ENCODE measurements at places on chromosomes 6 and 20. TPM values are rescaled to one million over a fixed set of nuclear protein-coding genes. Genes with fewer than 3 reads are reported as not detected.
A peak's percentile ranks its signal among the peaks of the same experiment; 100 is the strongest.

The DZANK1 gene
- polyA plus RNA-seq: 0.74 TPM

- H3K27me3 ChIP-seq: no peaks in the 10 kb centered on the region
- H3K4me3 ChIP-seq: no peak overlapping the region
- no peak for DNase-seq
Observed at GRCh38 chr6:2404211-2404929, 159.0 kb upstream of the GMDS start.

- no peak for DNase-seq
- no peak overlapping the region for H3K27ac ChIP-seq
- no peaks in the 10 kb centered on the region for H3K36me3 ChIP-seq
- peaks cover 9% of the 10 kb centered on the region for H3K4me1 ChIP-seq
Observed at GRCh38 chr20:1964659-1965405, 29.0 kb downstream of the PDYN start.

- DNase-seq: no peak
- H3K27ac ChIP-seq: no peak overlapping the region
- peaks cover 29% of the 10 kb centered on the region for H3K4me1 ChIP-seq
- no peak overlapping the region for H3K4me3 ChIP-seq
- no peaks in the 10 kb centered on the region for H3K36me3 ChIP-seq
Observed at GRCh38 chr6:441126-441920, 49.8 kb downstream of the IRF4 start.

The HTR1B gene
- polyA plus RNA-seq: not detected

The C20orf204 gene
- polyA plus RNA-seq: not detected

The IL17A gene
- polyA plus RNA-seq: not detected

GRCh38 chr20:20211274-20211987, 156.5 kb upstream of the INSM1 start:
- H3K4me1 ChIP-seq: no peaks in the 10 kb centered on the region
- no peaks in the 10 kb centered on the region for H3K36me3 ChIP-seq
- DNase-seq: no peak

The TMEM151B gene
- polyA plus RNA-seq: not detected

GRCh38 chr6:107864226-107865127, 40.4 kb upstream of the SCML4 start:
- no peak overlapping the region for H3K4me3 ChIP-seq
- H3K4me1 ChIP-seq: no peaks in the 10 kb centered on the region
- DNase-seq: no peak
- H3K27ac ChIP-seq: no peak overlapping the region

DNA sequence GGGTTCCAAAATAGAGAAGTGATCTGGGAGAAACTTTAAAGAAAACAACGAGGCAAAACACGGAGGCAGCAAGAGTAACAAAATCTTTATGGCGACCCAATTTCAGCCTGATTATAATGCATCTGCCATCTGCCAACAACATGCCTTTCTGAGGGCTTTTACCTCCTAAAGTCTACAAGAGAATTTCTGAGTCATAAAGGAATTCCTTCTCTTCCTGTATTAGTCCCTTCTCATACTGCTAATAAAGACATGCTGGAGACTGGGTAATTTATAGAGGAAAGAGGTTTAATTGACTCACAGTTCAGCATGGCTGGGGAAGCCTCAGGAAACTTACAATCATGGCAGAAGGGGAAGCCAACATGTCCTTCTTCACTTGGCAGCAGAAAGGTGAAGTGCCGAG, 226.6 kb downstream of the HACE1 start:
- no peak overlapping the region for H3K4me3 ChIP-seq
- H3K27ac ChIP-seq: no peak overlapping the region
- no peaks in the 10 kb centered on the region for H3K36me3 ChIP-seq
- no peak for DNase-seq

DNA sequence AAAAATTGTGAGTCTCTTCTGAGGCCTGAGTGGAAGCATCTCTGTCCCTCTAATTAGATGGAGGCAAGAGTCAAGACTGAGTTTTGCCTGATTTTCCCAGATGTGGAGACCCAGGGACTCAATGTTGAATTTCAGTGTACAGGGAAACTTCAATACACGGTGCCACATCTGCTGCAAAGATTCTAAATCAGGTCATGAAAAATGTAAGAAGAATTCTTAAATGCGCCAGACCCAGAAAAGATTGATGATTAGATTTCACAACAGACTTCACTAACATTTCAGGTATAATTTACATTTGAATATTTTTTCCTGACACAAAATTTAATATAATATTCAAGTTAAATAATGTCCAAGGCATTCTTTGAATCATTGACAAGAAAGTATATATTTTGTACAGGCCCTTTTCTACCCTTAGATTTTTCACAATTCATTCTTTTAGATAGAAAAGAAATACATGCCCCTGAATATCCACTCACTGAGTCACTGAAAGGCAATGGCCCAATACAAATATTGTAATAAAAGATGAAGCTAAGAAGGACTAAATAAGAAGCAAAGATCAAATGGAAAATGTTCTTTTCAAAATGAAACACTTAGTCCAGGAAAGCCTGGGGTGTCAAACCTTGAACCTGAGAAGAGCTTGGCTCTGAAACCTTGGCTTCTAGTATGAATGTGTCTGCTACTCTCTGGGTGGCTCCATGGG, 18.2 kb upstream of the HDGFL1 start:
- H3K27ac ChIP-seq: no peak overlapping the region
- H3K27me3 ChIP-seq: no peaks in the 10 kb centered on the region
- no peaks in the 10 kb centered on the region for H3K4me1 ChIP-seq
- H3K36me3 ChIP-seq: no peaks in the 10 kb centered on the region
- no peak for DNase-seq

The MCHR2 gene
- polyA plus RNA-seq: not detected

GRCh38 chr20:32984196-32984595, 20.0 kb downstream of the SUN5 start:
- no peaks in the 10 kb centered on the region for H3K36me3 ChIP-seq
- no peak overlapping the region for H3K4me3 ChIP-seq
- no peak overlapping the region for H3K27ac ChIP-seq
- H3K4me1 ChIP-seq: peaks cover 10% of the 10 kb centered on the region
- DNase-seq: no peak

DNA sequence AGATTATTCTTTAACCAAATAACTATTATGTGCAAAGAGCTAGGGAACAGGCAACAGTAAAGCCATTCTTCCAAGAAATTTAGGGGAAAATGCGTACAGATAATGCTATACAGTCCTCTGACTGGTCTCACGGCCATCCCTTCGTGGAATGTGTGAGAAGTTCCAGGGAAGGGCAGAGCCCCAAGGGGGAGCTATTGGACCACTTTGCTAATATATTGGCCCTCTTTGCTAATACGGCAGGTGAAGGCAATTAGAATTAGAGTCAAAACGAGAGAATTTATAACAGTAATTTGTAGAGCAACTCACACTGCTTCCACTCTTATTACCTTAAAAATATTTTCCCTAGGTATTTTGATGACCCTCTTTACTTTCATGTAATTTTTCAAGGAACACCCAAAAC, 140.4 kb downstream of the IMPG1 start:
- no peaks in the 10 kb centered on the region for H3K36me3 ChIP-seq
- no peak overlapping the region for H3K4me3 ChIP-seq
- H3K27me3 ChIP-seq: peaks cover 40% of the 10 kb centered on the region
- no peak overlapping the region for H3K27ac ChIP-seq
- peaks cover 8% of the 10 kb centered on the region for H3K4me1 ChIP-seq

The OTOR gene
- polyA plus RNA-seq: not detected

DNA sequence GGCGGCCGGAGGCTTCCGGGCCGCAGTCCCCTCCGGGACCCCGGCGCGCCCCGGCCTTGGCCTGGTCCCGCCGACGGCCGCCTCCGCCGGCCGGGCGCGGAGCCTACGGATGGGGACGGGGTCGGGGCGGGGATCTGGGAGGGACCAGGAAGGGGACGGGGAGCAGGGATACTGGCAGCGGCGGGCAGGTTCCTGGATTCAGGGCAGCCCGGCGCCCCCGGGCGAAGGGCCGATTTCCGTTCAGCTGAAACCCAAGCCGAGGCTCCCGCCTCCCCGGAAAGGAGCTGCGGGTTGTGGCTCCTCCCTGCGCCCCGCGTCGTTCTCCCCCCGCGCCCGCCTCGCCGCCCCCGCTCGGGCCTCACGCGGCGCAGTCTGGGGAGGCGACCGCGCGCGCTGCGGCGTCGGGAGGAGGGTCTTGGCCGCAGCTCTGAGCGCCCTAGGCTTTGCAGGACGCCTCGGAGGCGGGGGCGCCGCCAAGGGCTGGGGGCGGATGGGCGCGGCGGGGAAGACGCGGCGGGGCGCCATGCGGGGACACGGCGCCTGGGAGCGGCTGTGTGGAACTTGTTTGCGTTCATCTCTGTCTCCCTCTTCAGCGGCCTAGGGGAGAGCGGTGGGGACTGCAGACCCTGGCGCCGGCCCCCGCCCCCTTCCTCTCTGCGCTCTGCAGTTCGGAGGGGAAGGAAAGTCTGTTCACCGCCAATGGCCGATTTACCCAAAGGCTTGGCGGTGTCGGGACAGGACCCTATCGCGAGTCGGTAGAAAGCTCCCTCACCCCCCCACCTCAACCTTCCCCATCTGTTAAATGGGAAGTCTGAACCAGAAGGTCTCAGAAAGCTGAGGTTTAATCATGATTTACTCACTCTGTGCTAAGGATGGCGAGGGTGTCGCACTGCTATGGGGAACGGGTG, 22.7 kb upstream of the TMEM181 start:
- H3K4me3 ChIP-seq: peak overlapping the region; percentile 72
- peaks cover 2% of the 10 kb centered on the region for H3K4me1 ChIP-seq
- DNase-seq: peak; percentile 14
- no peak overlapping the region for H3K27ac ChIP-seq

- H3K27me3 ChIP-seq: peaks cover 2% of the 10 kb centered on the region
- H3K4me3 ChIP-seq: no peak overlapping the region
Observed at GRCh38 chr6:146898069-146898887, 299.5 kb downstream of the ADGB start.

DNA sequence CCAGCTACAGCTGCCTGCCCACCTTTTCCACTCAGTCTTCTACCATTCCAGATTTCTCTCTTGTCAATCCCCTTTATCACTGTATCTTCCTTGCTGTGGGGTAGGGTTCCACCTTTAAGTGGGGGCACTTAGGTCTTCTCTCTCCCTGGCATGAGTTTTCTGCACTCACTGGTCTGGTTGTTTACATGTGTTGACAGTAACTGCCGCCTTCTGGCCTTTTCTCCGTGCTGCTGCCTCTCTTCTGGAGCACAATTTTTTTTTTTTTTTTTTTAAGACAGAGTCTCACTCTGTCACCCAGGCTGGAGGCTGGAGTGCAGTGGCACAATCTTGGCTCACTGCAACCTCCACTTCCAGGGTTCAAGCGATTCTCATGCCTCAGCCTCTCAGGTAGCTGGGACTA, 12.0 kb downstream of the RNF114 start:
- no peak overlapping the region for H3K27ac ChIP-seq
- no peaks in the 10 kb centered on the region for H3K27me3 ChIP-seq
- no peak for DNase-seq
- H3K4me3 ChIP-seq: no peak overlapping the region
- peaks cover 1% of the 10 kb centered on the region for H3K4me1 ChIP-seq

DNA sequence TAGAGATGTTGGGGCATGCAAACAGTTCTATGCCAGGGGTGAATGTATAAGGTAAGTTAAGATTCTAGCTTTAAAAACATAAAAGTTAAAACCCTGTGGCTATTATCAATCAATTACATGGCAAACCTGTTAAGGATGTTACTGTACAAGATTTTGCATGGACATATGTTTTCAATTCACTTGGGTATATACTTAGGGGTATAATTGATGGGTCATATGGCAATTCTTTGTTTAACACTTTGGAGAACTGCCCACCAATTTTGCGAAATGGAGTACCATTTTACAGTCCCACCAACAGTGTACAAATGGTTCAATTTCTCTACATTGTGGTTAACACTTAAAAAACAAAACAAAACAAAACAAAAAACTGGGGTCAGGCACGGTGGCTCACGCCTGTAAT, 9.4 kb upstream of the NCOA3 start:
- H3K4me3 ChIP-seq: no peak overlapping the region
- DNase-seq: no peak
- H3K36me3 ChIP-seq: no peaks in the 10 kb centered on the region
- peak overlapping the region; percentile 48 for H3K27ac ChIP-seq
- peaks cover 33% of the 10 kb centered on the region for H3K4me1 ChIP-seq

GRCh38 chr6:39061182-39061581, 12.6 kb downstream of the GLP1R start:
- peaks cover 22% of the 10 kb centered on the region for H3K27me3 ChIP-seq
- no peak overlapping the region for H3K4me3 ChIP-seq
- peaks cover 2% of the 10 kb centered on the region for H3K4me1 ChIP-seq
- no peak overlapping the region for H3K27ac ChIP-seq

The PRKN gene
- polyA plus RNA-seq: 2.2 TPM

DNA sequence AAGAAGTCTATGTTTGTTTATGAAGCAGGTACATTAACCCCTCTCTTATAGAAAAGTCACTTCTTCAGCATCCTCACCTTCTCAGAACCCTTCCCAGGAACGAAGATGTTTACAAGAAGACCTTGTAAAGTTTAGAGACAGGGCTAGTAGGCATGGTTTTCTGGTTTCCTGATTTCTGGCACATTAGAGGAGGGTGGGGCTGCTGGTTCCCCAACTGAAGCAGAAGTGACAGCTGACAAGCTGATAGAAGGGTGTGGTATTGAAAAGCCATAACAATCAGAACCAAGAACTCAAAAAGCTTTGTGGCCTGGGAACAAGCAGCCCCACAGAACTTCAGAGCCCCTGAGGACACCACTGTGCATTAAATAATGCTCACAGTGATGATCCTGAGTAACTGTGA, 91.2 kb downstream of the RTN4IP1 start:
- H3K4me1 ChIP-seq: peaks cover 32% of the 10 kb centered on the region
- H3K36me3 ChIP-seq: peaks cover 74% of the 10 kb centered on the region
- H3K27ac ChIP-seq: peak overlapping the region; percentile 90
- no peaks in the 10 kb centered on the region for H3K27me3 ChIP-seq

DNA sequence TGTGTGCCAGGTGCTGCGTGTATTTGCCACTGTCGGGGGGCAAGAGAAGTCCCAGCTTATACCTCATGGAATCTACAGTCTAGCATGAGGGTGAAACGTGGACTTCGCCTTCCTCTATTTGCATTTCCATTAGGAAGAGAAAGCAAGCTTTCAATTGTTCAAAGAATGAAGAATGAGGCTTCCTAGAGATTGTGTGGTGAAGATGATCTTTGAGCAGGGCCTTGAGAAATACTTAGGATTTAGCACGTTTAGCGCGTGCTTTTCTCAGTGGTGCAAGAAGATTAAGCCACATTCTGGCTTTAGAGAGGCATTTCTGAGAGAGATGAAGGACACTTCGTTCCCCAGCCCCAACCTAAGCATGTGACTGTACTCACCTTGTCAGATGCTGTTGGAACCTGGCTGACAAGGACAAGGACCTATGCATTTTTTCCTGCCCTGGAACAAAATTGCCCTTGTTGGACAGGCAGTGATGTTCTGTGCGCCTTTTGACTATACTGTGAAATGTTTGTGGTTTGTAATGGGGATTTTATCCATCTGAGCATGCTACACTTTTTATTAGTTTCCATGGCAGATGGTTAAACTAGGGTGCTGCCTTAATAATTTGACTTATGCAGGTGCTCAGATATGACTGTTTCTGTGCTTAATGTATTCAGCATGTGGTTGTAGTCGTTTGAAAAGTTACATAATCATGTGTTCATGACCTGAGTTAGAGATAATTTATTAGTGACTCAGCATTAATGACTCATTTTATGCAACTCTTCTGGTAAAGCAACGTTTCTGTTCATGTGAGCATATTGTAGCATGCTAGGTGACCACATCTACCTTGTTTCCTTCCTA, 10.7 kb downstream of the TULP4 start:
- H3K27ac ChIP-seq: peak overlapping the region; percentile 67
- H3K4me1 ChIP-seq: peaks cover 52% of the 10 kb centered on the region
- no peaks in the 10 kb centered on the region for H3K27me3 ChIP-seq
- DNase-seq: no peak

- DNase-seq: no peak
- no peaks in the 10 kb centered on the region for H3K36me3 ChIP-seq
- no peaks in the 10 kb centered on the region for H3K4me1 ChIP-seq
Observed at GRCh38 chr6:20192625-20193024, 19.6 kb downstream of the MBOAT1 start.

The RIOK1 gene
- polyA plus RNA-seq: 18.1 TPM

Data from naive thymus-derived CD8-positive, alpha-beta T cell (primary cell).